ENCODE measurements at places on chromosomes 13 and 19.

- no peak for DNase-seq
Observed at GRCh38 chr19:57004418-57004817, 115.4 kb upstream of the USP29 start.

DNA sequence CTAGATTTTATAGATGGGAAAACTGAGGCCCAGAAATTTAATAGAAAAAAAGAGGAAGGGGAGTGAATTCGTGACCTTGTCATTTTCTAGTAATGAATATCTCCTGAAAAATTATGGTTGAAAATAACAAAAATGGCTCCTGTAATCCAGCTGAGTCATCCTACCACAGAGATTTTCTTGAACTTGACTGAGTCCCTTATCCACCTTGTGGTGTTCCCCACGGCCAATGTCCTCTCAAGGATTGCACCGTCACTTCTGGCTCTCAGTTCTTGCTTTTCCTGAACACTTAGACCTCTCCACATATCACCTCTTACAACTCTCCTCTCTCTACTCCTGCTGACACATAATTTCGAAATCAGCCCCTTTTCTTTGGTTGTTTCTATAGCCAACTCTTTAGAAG lies 1.2 kb upstream of the KATNAL1 start:
- DNase-seq = no peak

GRCh38 chr13:36418022-36418805 lies 14.1 kb upstream of the CCNA1 start:
- DNase-seq = no peak

- peak; percentile 47 for DNase-seq
Observed at GRCh38 chr19:2059422-2060201, 8.6 kb upstream of the MKNK2 start.

DNA sequence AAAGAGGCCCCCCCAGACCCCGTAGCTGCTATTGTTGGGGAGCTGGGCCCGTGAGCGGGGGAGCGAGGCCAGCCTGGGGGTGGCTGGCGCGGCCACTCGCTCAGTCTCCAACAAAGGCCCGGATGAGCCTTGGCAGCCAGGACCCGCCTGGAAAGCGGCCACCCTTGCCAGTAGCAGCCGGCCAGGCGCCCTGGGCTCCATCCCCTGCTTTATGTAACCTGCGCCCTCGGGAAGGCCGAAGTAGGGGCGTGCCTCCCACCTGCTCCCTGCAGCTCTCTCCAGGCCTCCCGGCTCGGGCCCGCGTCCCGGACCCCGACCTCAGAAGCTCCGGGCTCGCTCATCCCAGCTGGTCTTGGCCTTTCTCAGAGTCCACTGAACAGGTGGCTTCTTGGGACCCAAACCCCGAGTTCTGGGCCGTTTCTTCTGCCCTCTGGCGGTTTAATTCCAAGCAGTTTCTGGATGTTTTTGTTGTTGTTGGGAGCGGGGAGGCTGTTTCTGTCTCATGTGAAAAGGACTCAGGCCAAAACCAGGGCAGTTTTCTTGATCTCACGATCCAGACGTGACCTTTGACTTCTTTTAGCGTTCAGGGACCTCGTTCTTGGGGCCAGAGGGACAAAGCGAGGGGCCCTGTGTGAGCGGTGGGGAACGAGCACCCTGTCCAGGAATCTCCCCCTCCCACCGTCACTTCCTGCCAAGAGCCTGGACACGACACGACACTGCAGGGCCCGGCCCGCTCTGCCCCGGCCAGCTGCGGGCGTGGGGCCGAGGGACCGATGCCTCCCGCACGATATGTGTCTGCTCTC lies 1.2 kb downstream of the CDC34 start:
- no peak for DNase-seq
